ENCODE measurements at places on chromosomes 2 and 18.

- DNase-seq: no peak
Observed at GRCh38 chr2:29225814-29226213, 110.6 kb downstream of the CLIP4 start.

- no peak for DNase-seq
Observed at GRCh38 chr2:216071111-216071851, 10.3 kb downstream of the PECR start.

- no peak for DNase-seq
Observed at GRCh38 chr2:46299365-46300263, 2.4 kb downstream of the EPAS1 start.

GRCh38 chr2:155363349-155363888 is 664.9 kb downstream of the KCNJ3 start:
- no peak for DNase-seq

DNA sequence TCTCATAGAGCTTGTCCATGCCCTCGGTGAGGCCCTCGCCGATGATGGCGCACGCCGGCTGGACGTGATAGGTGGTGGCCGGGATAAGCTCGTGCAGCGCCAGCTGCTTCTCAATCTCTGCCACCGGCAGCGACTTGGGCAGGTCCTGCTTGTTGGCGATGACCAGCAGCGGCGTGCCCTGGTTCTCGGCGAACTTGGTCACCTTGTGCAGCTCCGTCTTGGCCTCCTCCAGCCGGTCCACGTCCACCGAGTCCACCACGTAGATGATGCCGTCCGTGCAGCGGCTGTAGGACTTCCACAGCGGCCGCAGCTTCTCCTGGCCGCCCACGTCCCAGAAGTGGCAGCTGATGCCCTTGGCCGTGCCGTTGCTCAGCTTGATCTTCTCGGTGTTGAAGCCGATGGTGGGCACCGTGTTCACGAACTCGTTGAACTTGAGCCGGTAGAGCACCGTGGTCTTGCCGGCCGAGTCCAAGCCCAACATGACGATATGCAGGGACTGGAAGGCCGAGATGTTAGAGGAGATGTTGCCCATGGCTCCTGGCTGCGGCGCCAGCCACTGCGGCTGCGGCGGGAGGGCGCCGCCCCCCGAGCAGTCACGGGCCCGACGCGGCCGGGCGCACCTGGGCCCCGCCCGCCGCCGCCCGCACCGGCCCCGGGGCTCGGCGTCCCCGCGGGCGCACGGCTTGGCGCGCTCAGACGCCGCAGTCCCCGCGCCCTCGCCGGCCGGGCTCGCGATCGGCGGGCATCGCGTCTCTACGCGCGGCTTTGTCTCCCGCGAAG is 636 bp downstream of the ARL4C start:
- DNase-seq: no peak

DNA sequence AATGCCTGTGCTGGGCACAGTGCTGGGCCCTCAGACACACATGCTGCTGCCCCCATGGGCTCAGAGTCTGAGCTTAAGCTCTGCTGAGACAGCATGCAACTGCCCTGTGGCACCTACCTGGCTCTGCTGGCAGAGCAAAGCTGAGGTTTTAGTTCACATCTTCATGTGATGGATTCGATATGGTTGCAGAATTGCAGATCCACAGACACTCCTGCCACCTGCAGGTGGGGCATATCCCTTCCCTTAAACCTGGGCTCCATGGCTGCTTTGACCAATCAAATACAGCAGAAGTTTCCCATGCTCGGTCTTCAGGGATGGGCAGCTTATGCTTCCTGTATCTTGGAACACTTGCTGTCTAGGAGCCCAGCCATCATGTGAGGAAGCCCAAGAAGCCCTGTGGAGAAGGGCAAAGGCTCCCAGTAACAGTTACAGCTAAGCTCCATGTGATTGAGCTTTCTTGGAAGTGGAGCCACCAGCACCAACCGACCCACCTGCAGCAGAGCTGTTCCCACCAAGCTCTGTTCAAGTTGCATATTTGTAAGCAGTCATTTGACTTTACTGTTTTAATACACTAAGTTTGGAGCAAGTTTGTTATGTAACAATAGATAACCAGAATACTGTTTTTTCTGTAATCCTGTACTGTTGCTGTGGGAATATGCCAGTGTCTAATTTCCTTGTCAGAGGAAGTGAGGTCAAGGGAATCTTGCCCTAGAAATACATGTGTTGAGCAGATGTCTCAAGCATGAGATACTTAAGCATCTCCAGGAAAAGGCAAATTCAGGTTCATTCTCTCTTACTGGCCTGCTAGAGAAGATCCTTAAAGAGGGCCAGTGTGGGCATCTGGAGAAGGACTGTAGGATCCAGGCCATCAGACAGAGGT is 79.3 kb downstream of the SH3RF3 start:
- no peak for DNase-seq

GRCh38 chr2:197486175-197486574 is 13.5 kb downstream of the HSPD1 start:
- DNase-seq: no peak

GRCh38 chr2:120347396-120348060 is 1.6 kb downstream of the INHBB start:
- DNase-seq: no peak

GRCh38 chr18:44341759-44342158 is 338.9 kb upstream of the SETBP1 start:
- DNase-seq: no peak

GRCh38 chr2:187429989-187430388 is 18.1 kb downstream of the CALCRL start:
- DNase-seq: no peak

GRCh38 chr2:227942021-227942420 is 70.6 kb downstream of the DAW1 start:
- DNase-seq: no peak

DNA sequence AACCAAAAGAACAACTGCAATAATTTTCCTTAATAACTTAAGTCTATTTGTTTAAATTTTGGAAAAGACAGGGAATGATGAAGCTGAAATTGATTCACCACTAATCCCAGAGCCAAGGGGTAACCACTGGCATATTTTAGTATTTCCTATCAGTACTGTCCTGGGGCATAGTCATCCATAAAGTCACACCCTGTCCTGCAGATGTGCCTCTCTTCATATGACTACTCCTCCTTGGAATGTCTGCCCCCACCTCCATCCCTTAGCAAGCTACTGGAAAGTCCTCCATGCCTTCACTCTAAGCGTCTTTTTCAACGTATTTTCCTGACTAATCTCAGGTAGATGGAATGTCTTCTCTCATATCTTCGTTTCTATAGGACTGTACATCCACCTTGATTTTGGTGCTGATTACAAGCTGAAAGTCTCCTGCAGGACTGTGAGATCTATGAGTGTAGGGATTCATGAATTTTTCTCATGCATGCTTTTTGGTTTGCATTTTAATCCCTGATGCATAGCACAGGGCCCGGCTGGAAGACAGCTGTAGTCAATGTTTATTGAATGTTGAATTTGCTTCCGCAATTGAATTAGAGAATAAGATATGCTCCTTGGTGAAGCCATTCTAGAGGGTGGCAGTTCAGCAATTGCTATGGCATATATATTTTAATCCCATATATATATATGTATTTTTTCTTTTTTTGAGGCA is 85.6 kb downstream of the MOGAT1 start:
- no peak for DNase-seq

DNA sequence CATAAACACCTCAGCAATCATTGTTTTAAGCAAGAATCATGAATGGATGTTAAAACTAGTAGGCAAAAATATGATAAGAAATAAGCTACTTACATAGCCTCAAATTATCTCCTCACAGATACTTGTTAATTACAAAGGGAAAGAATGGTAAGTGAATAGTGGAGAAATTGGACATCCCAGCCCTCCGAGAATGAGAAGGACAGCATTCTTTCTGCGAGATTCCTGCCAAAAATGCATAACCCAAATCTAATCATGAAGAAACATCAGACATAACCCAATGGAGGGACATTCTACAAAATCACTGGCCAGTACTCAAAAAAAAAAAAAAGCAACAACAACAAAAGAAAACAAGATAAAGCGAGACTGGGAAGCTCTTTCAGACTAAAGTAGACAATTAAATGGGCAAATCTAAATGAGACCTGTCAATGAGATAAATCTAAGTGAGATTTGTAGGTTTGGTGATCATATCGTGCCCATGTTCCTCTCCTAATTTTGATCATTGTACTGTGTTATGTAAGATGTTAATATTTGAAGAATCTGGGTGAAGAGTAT is 57.9 kb upstream of the GLI2 start:
- no peak for DNase-seq

DNA sequence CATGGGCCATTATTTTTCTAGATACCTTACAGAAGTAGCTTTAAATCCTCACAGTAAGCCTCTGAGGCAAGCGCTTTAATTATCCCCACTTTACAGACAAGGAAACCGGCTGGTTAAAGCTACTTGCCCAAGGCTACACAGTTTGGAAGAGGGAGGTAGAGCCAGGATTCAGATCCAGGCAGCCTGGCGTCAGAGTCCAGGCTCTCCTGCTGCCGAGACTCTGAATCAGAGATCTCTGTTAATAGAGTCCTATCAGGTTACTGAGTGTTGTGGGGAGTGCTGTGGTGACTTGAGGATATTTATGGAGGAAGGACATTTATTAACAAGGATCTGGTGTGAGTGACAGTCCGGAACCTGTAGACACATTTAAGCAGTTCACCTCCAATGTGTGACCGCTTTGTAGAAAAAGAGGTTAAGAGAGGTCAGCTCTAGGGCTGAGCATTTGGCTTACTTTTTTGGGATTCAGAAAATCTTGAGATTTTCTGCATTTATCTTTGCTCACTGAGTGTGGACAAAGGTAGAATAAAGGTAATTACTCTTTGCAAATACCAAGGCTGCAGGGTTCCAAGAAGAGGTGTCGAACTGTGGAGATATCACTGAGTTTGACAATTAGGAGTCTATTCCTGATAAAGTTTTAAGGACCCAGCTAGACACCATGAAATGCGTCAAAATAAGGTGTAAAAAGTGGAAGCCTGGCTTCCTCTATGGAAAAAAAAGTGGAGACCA is 1.6 kb upstream of the CEP192 start:
- DNase-seq: no peak

- DNase-seq: no peak
Observed at GRCh38 chr2:30730736-30731647, 76.3 kb downstream of the CAPN13 start.

DNA sequence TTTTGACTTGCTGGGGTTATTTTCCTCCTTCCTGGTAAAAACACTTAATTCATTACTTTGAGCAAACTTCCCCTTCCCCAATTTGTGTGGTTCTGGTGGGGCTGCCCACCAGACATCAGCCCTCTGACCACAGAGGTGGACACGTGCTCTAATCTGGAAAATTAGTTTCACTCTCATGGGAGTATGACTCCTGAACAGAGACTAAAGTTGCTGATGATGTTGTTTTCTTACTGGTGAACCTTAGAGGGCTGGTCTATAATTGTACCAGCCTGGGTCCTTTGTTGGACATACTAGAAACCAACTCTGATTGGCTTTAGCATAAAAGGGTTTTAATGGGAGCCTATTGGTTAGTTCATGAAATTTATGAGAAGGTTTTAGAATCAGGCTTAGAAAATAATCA is 54.1 kb upstream of the ACYP2 start:
- DNase-seq: no peak

Measured in stimulated activated CD4-positive, alpha-beta T cell treated with anti-CD3 and anti-CD28 coated beads, Interleukin-1b, Interleukin-23, amount 100 ng/mL, for 1 hour (primary cell).